KG1 (cell line): ENCODE measurements at places on chromosomes 1 and 21.
A peak's percentile ranks its signal among the peaks of the same experiment; 100 is the strongest.

- no peak for DNase-seq
Measured at GRCh38 chr1:93811326-93812065, 67.5 kb downstream of the DNTTIP2 start.

GRCh38 chr1:8439015-8439702, 121.2 kb downstream of the SLC45A1 start:
- DNase-seq = peak; percentile 42

- DNase-seq = no peak
Measured at GRCh38 chr21:29265690-29266479, 32.8 kb upstream of the BACH1 start.

- DNase-seq = no peak
Measured at GRCh38 chr1:240134596-240134995, 42.9 kb downstream of the FMN2 start.

- DNase-seq = no peak
Measured at GRCh38 chr1:100861379-100861778, 33.3 kb downstream of the EXTL2 start.

- DNase-seq = no peak
Measured at GRCh38 chr1:206831650-206832049, 33.8 kb upstream of the IL20 start.

- peak; percentile 17 for DNase-seq
Measured at GRCh38 chr1:110615548-110616130, 9.5 kb upstream of the KCNA2 start.

- DNase-seq = no peak
Measured at GRCh38 chr1:204094856-204095634, 22.1 kb downstream of the SOX13 start.

DNA sequence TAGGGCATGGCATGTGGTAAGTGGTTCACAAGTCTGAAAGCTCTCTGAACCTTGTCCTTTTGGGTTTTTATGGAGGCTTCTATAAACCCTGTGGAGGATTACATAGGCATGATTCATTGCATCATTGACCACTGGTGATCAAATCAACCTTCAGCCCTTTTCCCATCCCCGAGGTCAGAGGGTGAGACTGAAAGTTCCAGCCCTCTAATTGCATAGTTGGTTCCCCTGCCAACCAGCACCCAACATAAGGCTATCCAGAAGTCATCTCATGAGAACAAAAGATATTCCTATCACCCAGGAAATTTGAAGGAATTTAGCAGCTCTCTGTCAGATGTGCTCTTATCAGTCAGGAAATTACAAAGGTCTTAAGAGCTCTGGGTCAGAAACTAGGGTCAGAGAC, 89.5 kb upstream of the ARTN start:
- no peak for DNase-seq

DNA sequence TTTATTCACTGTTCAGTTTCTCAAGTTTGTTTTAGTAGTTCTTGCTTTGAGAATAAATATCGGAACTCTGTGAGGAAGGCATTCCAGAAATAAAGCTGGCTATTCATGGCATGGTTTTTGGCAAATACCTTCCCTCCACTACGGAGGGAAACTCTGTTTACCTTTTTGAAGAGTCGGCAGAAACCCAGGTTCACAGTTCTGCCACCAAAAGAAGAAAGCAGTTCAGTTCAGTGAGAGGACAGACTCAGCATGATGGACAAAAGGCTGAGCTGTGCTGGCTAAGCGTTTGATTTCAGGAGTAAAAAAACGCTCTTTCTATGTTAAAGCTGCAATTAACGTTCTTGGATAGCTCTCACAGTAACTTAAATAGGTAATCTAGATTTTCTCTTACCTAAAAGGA, 42.4 kb downstream of the CNN3 start:
- no peak for DNase-seq

DNA sequence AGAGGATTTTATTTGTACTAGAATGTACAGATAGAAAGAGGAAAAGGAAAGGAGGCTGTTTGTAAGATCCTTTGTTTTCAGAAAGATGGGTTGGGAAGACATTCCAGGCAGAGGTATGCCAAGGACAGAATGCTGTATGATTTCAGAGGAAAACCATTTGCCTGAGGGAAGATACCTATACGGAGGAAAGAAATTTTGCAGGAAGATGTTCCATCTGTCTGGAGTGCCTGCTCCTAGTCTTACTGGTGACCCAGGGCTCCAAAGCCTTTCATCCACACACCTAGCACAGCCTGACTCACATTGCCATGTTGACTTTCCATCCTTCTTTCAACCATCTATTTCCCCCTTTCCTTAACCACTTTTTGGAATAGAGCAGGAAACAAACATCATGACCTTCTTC, 18.2 kb downstream of the SAMD13 start:
- DNase-seq = no peak

DNA sequence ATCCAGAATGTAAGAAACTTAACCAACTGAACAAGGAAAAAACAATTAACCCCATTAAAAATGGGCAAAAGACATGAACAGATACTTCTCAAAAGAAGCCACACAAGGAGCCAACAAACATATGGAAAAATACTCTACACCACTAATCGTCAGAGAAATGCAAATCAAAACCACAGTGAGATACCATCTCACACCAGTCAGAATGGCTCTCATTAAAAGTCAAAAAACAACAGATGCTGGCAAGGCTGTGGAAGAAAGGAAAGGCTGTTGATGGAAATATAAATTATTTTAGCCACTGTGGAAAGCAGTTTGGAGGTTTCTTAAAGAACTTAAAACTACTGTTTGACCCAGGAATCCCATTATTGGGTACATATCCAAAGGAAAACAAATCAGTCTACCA, 51.2 kb downstream of the RGS4 start:
- no peak for DNase-seq

DNA sequence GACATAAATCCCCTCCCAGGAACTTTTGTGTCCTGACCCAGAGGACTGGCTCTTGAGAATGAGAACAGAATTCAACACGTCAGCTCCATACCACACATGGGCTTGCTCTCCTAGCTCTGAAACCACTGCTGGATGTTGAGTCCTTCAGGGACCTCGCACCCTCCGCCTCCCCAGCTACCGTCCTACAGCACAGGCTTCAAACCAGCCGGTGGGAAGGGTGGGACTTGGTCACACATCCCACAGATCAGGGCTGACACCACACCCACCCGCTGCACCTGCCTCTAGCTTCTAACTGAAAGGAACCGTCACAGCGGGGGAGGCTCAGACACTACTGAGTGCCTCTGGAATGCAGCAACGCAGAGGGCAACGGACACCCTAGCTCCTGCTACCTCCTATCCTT, 24.0 kb downstream of the MRAP start:
- no peak for DNase-seq

DNA sequence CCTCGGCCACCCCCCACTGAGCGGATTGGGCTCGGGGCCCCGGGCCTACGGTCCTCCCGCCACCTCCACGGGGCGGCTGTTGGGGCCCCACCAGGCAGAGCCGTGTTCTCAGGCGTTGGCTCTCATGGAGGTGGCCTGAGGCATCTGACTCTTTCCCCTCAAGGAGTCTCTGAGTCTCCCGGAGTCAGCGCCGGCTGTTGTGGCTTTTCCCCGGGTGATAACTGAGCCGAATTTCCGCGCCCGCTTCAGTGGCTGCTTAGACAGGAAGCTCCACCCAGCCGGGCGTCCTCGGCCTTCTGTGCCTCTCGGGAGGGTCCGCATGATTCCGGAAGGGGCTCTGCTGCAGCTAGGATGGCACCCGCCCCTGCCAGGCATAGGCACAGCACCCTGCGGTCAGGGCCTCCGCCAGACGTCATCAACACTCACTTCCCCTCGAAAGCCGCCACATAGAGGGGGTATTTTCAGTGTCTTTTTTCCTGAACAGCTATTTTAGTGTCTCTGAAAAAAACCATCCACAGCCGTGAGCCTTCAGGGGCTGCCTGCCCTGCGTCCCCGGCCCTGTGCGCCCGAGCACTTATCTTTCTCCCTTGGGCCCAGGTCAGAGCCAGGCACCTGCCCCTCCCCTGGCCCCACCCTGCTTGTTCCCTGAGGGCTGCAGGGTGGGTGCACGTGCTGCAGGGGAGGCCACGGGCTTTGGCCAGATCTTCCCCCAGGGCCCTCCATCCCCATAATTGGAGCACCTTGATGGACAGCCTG, 72.9 kb downstream of the SKI start:
- peak; percentile 93 for DNase-seq

GRCh38 chr1:64043976-64044375, 159.4 kb upstream of the UBE2U start:
- DNase-seq = no peak

DNA sequence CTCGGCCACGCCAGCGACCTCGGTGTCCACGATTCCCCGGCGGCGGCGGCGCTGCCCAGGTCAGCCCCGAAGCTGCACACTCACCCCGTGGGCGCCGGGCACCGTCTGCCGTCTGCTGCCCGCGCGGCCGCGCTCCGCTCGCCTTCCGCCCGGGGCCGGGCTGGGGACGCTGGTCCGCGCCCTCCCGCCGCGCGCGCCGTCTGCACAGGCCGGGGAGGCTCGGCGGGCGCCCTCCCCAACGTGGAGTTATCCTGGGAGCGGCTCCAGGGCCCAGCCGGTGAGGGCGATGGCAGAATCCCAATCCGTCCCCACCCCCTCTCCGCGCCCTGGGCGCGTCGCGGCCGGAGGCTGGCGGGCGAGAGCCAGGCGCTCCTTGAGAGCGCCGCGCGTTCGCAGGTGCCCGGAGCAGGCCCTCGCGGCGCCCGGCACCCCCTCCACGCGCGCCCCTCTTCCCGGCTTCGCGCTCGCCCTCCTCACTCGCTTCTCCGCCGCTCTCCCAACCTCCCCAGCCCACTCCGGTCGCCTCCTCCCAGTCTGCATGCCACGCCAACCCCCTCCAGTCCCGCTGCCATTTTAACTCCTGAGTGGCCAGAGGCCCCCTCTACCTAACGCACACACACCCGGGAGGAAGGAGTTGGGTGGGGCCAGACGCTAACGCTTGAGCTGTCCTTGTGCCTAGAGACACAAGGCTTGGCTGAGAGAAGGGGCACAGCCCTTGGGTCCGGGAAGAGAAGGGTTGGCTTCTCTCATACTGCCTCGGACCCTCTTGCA, at the start of gene LRRN2:
TSS of gene LRRN2 (minus strand) at position 503 of the 771 bp plus-strand sequence. CDS start 65,746 bp downstream, outside the sequence.
- no peak for DNase-seq

DNA sequence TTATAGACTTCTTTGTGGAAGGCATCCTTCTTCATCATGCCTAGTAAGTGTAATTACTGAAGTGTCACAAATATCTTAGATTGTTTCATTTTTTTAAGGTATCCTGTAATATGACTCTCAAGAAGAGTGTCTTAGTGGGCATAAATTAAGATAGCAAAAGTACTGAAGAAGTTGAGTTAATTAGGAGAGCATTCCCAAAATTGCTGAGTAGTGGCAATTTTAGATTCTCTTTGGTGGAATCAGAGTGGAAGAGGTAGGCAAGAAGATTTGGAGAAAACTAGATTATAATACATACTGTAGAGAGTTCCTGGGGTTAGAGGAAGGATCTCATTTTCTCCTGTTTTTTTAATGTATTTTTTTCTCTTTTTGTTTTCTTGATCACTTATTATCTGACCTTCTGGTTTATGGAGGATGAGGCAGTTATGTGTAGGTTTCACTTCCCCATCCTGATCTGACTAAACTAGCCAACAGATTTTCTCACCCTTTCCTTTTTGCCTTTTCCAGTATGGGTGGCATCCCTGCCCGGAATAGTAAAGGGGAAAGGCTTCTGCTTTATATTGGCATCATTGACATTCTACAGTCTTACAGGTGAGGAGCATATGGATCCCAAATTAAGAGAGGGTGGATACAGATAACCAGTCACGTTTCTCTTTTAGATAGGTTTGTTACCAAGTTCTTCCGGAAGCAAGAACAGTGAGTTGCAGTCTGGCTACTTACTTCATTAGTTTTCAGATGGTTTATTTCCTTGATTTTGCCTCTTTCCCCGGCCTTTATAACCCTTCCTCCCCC, 16.7 kb upstream of the PSMD4 start:
- no peak for DNase-seq

GRCh38 chr1:98467586-98467985, 193.9 kb upstream of the SNX7 start:
- no peak for DNase-seq
